Right renal pelvis (tissue), 4 donors: ENCODE measurements at places on chromosomes 11 and 22. TPM values are rescaled to one million over a fixed set of nuclear protein-coding genes. Genes with fewer than 3 reads are reported as not detected.

DNA sequence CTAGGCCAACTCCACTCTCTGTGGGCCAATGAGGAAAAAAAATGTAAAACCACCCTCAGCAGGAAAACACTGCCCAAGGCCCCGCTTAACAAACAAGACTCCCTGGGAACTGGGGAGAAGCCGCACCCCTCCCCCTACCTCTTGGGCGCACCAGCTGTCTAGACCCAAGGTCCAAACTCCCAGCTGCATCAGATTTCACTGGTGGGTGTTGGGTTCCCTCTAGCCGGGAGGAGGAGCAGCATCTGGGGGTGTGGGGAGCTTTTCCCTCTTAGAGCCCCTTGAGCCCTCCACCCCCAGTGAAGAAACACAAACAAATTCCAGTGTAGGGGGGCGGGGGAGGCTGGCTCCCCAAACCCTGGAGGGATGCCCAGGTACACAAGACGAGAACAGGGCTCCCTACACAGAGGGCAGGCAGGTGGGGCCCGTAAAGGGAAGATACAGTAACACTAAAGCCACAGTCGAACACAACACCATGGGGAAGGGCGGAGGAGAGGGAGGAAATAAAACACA lies 64.9 kb downstream of the NECTIN1 start:
- DNase-seq, result no peak

DNA sequence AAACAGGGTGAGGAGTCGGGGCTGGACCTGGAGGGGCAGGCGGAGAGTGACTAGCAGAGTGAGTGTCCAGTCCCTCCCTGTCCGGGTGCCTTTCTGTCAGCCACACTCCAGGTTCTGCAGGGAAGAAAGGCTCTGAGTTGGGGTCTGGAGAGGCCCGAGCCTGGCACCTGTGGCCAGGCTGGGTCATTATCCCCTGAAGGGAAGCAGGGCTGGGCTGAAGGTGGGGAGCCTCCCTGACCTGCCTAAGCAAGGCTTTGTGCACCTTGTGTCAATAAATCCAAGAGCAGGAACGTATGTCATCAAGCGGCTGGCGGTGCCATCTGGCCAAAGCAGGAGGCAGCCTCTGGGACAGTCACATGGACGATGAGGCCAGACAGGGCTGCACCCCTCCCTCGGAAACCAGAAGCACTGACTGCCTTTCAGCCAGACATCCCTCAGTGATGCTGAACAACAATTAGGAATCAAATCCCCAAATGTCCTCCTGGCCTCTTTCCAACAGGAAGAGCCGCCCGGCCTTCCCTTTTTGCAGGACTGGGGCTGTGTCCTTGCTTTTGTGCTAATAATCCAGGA lies 73.9 kb upstream of the FGF3 start:
- DNase-seq, result no peak

DNA sequence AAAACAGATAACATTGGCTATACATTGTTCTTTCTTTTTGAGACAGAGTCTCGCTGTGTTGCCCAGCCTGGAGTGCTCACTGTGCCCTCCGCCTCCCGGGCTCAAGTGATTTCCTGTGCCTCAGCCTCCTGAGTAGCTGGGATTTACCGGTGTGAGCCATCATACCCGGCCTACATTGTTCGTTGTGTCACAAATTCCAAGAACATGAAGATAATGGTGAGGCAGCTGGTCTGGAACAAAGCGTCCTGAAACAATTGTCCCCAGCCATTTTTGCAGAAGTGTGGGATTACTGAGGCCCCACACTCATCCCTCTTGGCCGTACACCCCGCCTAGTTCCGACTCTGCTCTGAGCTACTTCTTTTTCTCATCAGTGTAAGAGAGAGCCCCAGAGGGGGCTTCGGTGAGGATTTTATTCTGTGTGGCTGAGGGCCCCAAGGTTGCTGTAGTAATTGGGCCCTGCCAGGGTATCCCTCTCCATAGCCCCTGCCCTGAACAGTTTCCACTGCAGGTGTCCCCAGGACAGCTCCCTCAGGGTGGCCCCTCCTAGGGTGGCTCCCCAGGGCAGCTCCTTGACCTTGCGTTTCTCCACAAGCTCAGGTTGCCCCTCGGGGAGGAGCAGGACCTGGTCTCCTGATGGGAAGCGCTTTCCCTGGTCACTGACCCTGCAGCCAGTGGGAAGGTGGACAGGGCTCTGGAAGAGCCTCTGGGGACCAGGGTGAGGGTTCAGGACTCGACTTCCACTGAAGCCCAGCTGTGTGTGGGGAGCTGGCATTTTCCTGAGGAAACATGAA lies 13.1 kb upstream of the ARSA start:
- DNase-seq, result no peak

The GLB1L3 gene
- polyA plus RNA-seq, result 1.00 TPM

The MS4A14 gene
- polyA plus RNA-seq, result 0.13 TPM

The TNNT3 gene
- 15.3 TPM for polyA plus RNA-seq

The RFPL3 gene
- not detected for polyA plus RNA-seq
